Small intestine (tissue), 16 donors: ENCODE measurements at places on chromosomes 2 and 18.

DNA sequence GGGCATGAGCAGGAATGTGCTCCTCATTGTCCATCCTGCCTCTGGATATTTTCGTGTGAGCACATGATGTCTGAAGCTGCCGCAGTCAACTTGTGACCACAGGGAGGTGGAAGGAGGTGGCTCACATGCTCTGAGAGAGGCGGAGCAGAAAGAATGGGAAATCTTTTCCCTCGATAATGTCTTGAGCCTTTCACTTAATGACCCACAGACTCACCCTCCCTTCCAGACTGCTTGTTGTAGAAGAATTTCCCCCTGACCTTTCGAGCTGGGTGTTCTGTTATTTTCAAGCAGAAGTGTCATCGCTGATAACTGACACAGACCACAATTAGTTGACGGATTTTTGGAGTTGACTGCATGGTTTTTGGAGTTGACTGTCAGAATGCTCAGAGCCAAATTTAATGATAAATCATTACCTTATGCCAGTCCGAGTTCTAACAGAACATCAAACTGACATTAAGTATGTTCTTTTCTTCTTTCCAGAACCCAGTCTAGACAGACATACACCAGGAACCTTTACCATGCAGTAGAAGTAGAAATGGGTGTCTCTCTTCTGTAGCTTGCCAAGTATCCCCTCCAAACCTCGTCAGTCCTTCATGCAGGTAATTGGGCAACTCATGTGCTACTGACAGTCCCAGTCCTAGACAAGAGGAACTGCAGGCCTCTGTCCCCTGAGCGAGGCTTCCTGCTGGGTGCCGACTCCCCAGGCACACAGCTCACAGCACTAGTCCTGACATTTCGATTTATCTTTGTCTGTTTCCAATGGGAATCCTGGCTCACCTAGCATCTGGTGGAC is 29.4 kb upstream of the RTTN start:
- no peaks in the 10 kb centered on the region for H3K4me1 ChIP-seq
- H3K27me3 ChIP-seq: no peaks in the 10 kb centered on the region
- H3K27ac ChIP-seq: no peak overlapping the region
- no peaks in the 10 kb centered on the region for H3K36me3 ChIP-seq

GRCh38 chr18:63180971-63181376 is 138.6 kb downstream of the BCL2 start:
- no peak overlapping the region for H3K27ac ChIP-seq
- no peaks in the 10 kb centered on the region for H3K27me3 ChIP-seq
- no peaks in the 10 kb centered on the region for H3K36me3 ChIP-seq
- no peak for DNase-seq

DNA sequence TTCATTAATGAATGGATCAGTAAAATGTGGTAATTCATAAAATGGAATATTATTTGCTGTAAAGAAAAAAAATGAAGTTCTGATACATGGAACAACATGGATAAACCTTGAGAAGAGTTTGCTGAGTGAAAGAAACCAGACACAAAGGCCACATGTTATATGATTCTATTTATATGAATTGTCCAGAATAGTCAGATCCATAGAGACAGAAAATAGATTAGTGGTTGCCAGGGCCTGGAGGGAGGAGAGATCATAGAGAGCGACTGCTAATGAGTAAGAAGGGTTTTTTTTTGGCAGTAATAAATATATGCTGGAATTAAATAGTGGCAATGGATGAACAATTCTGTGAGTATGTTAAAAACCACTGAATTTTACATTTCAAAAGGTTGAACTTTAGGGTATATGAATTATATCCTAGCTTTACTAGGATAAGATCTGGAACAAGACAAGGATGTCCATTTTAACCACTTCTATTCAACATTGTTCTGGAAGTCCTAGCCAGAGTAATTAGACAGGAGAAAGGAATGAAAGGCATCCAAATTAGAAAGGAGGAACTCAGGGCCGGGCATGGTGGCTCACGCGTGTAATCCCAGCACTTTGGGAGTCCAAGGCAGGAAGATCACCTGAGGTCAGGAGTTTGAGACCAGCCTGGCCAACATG is 48.8 kb downstream of the MAPRE2 start:
- no peaks in the 10 kb centered on the region for H3K4me1 ChIP-seq
- H3K36me3 ChIP-seq: no peaks in the 10 kb centered on the region
- H3K4me3 ChIP-seq: no peak overlapping the region
- no peak overlapping the region for H3K27ac ChIP-seq
- H3K27me3 ChIP-seq: no peaks in the 10 kb centered on the region

DNA sequence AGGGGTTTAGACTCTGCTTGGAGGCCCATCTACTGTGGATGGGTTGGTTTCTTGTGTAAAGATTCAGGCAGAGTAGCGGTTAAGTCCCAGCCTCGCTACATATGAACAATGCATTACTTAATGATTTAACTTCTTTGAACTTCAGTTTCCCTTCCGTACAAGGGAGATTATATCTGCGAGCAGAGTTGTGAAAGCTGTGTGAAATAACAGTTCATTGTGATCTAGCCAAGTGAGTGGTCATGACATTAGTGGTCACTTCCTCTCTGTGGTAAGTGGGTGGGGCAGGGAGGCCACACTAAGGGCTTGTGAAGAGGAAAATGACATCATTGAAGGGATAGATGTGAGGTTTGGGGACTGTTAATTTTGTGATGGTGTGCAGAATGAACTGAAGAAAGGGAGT is 14.1 kb upstream of the MEX3C start:
- H3K27me3 ChIP-seq: no peaks in the 10 kb centered on the region
- peak; percentile 11 for DNase-seq
- H3K27ac ChIP-seq: no peak overlapping the region
- no peaks in the 10 kb centered on the region for H3K4me1 ChIP-seq
- no peak overlapping the region for H3K4me3 ChIP-seq

- no peaks in the 10 kb centered on the region for H3K27me3 ChIP-seq
- H3K36me3 ChIP-seq: no peaks in the 10 kb centered on the region
- no peak overlapping the region for H3K27ac ChIP-seq
- H3K4me1 ChIP-seq: no peaks in the 10 kb centered on the region
- no peak for DNase-seq
These were observed 8.6 kb downstream of the PARD6G start for GRCh38 chr18:80238651-80239260.

DNA sequence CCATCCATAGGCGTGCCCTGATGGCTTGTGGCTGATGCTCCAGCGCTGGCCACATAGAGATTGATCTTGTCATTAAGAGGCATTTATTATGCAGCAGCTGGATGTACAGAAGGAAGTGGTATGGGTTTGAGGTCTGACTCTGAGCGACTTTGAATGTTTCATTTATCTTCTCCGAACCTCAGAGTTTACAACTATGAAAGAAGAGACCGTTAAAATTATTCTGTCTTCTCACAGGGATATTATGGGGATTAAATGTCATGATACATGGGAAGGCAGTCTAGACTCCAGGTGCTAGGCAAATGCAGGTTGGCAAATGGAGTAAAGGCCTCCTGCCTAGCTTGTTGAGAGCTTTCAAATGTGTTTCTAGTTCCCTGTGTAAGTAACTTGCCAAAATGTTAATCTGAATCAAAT is 30.3 kb downstream of the MOGAT1 start:
- no peak overlapping the region for H3K27ac ChIP-seq
- H3K27me3 ChIP-seq: no peaks in the 10 kb centered on the region
- H3K4me3 ChIP-seq: no peak overlapping the region
- DNase-seq: no peak

DNA sequence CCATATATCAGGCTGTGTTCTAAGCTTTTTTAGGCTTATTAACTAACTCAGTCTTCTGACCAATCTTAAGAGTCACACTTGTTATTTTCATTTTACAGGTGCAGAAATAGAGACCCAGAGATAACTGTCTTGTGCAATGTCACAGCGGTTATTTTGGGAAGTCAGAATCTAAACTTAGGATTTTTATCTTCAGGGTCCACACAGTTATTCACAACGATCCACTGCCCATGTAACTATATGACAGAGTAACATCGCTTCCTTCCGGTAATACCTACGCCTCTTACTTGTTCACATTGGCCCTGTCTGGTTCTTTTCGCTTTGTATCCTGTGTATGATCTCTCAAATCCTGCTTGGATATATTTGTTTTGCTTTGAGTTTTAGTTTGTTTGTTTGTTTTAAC is 631.7 kb downstream of the LRP1B start:
- no peaks in the 10 kb centered on the region for H3K4me1 ChIP-seq
- no peak for DNase-seq
- H3K27ac ChIP-seq: no peak overlapping the region
- H3K27me3 ChIP-seq: no peaks in the 10 kb centered on the region
- H3K36me3 ChIP-seq: no peaks in the 10 kb centered on the region
- no peak overlapping the region for H3K4me3 ChIP-seq

- H3K4me1 ChIP-seq: no peaks in the 10 kb centered on the region
- H3K27me3 ChIP-seq: no peaks in the 10 kb centered on the region
- H3K4me3 ChIP-seq: no peak overlapping the region
- DNase-seq: no peak
- no peak overlapping the region for H3K27ac ChIP-seq
- H3K36me3 ChIP-seq: no peaks in the 10 kb centered on the region
These were observed 191.6 kb downstream of the ZBTB7C start for GRCh38 chr18:48217258-48218250.

- no peaks in the 10 kb centered on the region for H3K36me3 ChIP-seq
- H3K4me1 ChIP-seq: no peaks in the 10 kb centered on the region
- H3K4me3 ChIP-seq: no peak overlapping the region
These were observed 82.6 kb downstream of the CERKL start for GRCh38 chr2:181574321-181574720.

DNA sequence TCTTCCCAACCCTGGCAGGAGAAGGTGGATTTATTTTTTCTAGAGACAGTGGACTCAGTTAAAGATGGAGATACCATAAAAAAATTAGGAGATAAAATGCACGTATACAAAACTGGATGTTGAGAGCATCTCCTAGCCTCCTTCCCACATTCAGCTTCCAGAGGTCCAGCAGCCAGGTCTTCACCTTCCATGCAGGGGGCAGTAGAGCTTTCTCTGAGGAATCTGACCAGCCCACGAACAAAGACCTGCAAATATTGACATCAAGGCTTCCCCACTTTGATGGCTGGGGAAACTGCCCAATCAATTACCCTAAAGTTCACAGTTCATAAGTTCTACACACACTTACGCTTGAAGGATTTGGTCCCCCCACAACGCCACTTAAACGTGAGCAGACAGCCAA is 24.5 kb downstream of the AQP4 start:
- DNase-seq: no peak
- H3K36me3 ChIP-seq: no peaks in the 10 kb centered on the region
- no peaks in the 10 kb centered on the region for H3K27me3 ChIP-seq
- no peaks in the 10 kb centered on the region for H3K4me1 ChIP-seq
- no peak overlapping the region for H3K4me3 ChIP-seq
- H3K27ac ChIP-seq: no peak overlapping the region
